GM19239 (cell line): ENCODE measurements at places on chromosomes 1 and 21.

GRCh38 chr1:53625766-53626520 is 113.0 kb downstream of the GLIS1 start:
- no peak for DNase-seq

DNA sequence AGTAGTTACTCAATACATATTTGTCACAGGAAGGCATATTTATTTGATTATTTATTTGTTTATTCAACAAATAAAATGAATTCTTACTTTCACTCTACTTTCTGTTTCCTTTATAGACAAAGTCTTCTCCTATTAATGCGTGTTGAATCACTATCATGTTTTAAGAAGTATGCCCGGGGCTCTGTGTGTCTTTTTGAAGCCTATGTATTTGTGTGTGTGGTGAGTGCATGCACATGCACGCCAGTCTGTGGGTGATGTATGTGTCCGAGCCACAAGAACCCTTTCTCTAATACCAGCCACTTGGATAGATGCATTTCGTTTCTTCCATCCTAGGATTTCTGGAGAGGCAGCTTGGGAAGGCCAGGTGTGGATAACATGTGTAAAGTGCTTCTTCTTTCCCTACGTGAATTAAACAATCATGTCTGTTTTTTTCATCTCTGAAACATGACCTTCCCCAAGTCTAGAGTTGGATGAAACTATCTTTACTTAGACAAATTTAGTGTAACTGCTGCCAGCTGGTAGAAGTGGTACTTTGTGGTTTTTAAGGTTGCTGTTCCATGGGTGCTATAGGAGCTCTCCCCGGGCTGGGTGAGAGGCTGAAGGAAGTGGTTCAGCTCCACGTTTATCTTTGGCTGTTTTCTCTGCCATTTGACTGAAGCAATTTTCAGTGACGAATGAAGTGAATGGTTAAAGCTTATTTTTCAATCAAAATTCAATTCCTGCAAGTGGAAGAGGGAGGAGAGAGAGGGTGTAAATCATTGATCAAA is 46.8 kb upstream of the PPM1J start:
- DNase-seq = no peak

DNA sequence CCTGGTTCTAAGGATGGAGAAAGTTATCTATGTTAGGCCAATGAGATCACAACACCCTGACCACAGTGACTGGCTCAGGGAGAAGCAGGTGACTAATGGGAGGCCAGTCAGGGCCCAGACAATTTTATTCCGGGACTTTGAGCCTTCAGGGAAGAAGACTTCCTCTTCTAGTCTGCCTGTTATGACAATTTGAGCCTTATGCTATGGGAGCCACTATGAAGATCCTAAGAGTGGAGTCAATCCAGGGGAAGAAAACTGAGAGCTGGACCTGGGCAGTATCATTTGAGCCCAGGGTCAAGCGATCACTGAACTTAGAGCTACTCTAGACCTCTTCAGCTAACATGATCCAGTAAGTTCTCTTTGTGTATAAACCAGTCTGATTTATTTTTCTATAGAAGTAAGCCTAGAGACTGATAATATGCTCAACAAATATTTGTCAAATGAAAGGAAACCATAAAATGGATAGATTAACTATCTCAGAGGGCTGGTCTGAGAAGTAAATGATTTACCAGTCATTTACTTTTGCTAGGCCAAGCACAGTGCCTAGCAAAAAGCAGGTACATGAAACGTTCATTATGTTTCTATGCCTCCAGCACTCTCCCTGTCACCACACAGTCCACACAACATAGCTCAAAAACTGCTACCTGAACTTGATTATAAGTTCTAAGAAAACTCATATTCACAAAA is 4.2 kb upstream of the C1orf141 start:
- no peak for DNase-seq

GRCh38 chr21:42027085-42027821 is 17.1 kb upstream of the ZBTB21 start:
- no peak for DNase-seq

DNA sequence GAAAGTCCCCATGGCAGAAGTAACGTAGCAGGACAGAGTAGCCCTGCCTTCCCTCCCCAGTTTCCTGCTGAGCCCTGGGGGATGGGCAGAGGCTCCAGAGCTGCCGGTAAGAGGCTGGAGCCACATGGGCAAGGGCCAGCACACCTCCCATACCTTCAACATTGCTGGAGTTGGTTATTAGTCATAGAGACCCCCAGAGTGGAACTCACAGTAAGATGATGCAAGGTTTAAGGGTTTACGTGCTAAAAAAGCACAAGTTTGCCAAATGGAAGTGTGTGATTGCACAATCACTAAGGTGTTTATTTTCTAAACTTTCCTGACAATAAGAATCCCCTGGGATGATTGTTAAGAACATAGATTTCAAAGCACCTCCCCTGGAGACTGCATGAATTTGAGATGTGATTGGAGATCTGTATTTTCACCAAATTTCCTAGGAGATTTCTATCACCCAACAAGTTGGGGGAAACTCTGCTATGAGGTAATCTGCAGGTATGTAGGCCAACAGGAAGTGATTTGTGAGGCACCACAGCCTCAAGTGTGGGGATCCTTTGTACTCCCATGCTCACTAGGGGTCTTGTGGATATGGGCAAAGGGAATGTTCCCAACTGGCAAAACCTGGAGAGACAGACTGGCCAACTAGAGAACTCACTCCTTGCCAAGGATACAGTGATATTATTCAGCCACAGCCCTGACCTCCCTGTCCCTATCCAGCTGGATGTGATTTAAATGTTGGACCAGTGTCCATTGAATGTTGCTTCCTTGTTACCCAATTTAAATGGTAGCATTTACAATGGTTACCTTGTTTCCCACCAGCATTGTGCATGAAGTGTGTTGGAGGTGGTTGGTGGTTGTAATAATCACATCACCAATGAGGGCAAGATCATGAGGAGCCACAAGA is 37.1 kb upstream of the CSF1 start:
- DNase-seq = no peak

- DNase-seq = no peak
Observed at GRCh38 chr1:27682351-27682944, 10.5 kb upstream of the IFI6 start.

- no peak for DNase-seq
Observed at GRCh38 chr1:12080156-12080555, 17.1 kb downstream of the TNFRSF8 start.

DNA sequence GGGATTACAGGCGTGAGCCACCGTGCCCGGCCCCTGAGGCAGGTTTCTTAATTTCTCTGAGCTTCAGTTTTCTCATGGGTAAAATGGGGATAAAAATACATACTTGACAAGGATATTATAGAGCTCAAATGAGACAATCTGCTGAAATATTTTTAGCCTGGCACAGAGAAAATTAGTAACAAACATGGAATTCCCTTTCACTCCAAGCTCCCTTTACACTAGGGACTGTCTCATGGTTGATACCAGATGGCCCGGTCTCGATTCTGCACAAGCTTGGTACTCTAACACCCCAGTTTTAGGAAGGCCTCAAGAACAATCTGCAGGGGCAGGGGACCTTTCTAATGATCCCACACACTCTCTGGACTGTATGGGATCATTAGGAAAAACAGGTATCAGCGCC is 671.7 kb downstream of the SMYD3 start:
- no peak for DNase-seq

- DNase-seq = no peak
Observed at GRCh38 chr1:180241716-180242544, 11.9 kb downstream of the LHX4 start.

GRCh38 chr1:17759114-17759513 is 4.0 kb downstream of the ACTL8 start:
- DNase-seq = no peak

GRCh38 chr1:93579891-93580290 is 101.7 kb downstream of the BCAR3 start:
- DNase-seq = no peak

DNA sequence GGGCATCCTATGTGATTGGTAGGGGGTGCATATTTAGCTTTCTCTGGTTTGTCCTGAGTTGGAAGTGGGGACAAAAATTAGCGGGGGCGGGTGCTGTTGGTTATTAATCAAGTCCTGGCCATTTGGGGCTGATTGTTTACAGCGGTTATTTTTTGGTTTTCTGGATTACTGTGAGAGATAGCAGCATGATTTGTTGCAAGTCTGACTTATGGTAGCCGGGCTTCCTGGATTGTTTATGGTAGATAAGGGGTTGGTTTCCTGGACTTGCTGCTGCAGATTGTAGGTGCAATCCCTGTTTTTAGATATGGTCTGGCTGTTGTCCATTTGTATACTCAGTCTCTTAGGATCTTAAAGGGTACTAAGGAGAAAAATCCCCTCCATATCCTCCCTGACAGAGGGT is 12.1 kb upstream of the PROK1 start:
- no peak for DNase-seq

- no peak for DNase-seq
Observed at GRCh38 chr1:156901966-156902915, 8.7 kb downstream of the PEAR1 start.

DNA sequence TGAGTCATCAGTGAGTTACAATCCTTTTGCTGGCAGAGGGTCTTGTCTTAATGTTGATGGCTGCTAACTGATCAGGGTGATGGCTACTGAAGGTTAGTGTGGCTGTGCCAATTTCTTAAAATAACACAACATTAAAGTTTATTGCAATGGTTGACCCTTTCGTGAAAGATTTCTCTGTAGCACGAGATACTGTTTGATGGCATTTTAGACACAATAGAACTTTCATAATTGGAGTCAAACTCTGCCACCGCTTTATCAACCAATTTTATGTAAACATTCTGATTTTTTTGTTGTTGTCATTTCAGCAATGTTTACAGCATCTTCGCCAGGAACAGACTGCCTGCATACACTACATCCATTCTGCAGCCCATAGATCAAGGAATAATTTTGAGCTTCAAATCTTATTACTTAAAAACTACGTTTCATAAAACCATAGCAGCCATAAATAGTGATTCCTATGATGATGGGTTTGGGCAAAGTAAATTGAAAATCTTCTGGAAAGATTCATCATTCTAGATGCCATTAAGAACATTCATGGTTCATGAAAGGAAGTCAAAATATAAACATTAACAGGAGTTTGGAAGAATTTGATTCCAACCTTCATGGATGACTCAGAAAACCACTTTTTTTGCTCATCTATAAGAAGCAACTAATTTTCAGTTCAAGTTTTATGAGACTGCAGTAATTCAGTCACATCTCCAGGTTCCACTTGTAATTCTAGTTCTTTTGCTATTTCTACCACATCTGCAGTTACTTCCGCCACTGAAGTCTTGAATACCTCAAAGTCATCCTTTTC is 85.9 kb downstream of the TYW3 start:
- DNase-seq = no peak
